Panc1 (cell line): ENCODE measurements at places on chromosomes 3 and 15. TPM values are rescaled to one million over a fixed set of nuclear protein-coding genes. Genes with fewer than 3 reads are reported as not detected.

The LXN gene
- total RNA-seq, result 301 TPM

- H3K27ac ChIP-seq, result no peak overlapping the region
- H3K4me3 ChIP-seq, result no peak overlapping the region
- H3K27me3 ChIP-seq, result no peaks in the 10 kb centered on the region
- no peak for DNase-seq
These were observed 1.7 kb upstream of the CD47 start for GRCh38 chr3:108092501-108092900.

DNA sequence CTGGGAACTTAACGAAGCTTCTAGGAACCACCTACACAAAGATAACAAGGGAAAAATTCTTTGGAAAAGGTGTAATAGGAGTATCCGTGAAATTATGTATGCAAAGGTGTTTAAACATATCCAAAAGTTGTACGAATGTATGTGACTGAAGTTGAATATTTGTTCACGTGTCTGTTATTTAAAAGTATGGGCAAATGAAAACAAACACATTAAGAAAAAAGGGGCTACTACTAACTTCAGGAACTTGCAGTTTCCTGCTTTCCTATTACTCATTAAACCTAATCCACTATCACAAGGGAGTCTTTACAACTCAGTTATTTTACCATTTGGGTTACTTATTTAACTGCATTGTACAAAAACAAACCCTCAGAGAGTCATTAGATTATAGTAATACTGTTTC, 33.9 kb upstream of the GRAMD1C start:
- H3K4me3 ChIP-seq, result no peak overlapping the region
- peaks cover 4% of the 10 kb centered on the region for H3K36me3 ChIP-seq
- H3K27ac ChIP-seq, result no peak overlapping the region
- H3K27me3 ChIP-seq, result no peaks in the 10 kb centered on the region

The CLPX gene
- 49.9 TPM for total RNA-seq

DNA sequence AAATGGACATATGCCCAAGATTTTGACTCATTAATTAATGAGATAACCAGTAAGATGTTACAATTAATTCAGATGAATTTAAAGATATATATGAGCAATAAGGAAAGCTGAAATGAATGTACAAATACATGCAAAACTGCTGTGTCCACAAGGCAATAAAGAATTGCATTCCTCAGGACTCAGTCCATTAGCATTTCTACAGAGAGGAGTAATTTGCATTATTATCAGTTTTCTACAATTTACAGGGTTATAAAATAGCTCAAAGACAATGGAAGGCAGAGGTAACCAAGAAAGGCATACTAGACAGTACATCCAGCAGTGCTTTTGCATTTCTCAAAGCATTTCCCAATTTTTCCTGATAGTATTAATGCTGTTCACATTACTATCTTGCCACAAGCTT, 377.1 kb upstream of the GOLIM4 start:
- no peaks in the 10 kb centered on the region for H3K36me3 ChIP-seq
- no peaks in the 10 kb centered on the region for H3K4me1 ChIP-seq
- no peak overlapping the region for H3K27ac ChIP-seq
- DNase-seq, result no peak
- no peak overlapping the region for H3K4me3 ChIP-seq
